ENCODE measurements at places on chromosomes 3 and 15.

GRCh38 chr3:13045904-13046568 is 27.2 kb downstream of the IQSEC1 start:
- no peak for ATAC-seq

- ATAC-seq = no peak
Observed at GRCh38 chr3:42605546-42606173, 5.2 kb downstream of the NKTR start.

GRCh38 chr3:125433091-125433534 is 58.0 kb upstream of the ZNF148 start:
- no peak for ATAC-seq

GRCh38 chr15:64981812-64982431 is 7.8 kb downstream of the SPG21 start:
- no peak for ATAC-seq

- ATAC-seq = peak; percentile 88
Observed at GRCh38 chr3:194344012-194344411, 7.1 kb downstream of the CPN2 start.

- no peak for ATAC-seq
Observed at GRCh38 chr15:22258009-22258397, 177.7 kb downstream of the OR4M2 start.

DNA sequence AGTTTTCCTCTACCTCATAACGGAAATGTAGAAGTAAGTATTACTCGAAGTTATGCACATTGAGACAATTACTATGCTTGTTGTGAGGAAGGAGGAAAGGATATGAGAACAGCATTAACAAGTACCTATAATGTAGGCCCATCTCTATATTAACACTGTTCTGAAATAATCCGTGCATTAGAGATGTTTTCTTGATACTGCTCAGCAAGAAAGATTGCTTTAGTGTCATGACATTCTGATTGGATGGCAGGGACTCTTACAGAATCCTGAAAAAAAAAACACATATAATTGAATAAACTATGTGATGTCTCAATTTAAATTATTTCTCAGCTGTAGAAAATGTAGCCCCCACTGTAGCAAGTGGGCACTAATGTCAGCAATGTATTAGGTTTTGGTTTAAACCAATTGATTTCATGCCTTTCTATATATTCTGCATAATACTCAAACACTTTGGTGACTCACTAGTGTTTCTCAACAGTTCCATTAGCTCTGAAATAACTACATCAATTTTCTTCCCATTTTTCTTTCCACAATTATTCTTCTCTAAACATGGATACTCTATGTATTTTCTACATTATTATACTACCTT is 598.3 kb upstream of the BCHE start:
- no peak for ATAC-seq

GRCh38 chr3:43023746-43024145 is 44.6 kb downstream of the GASK1A start:
- ATAC-seq = no peak

GRCh38 chr3:114194750-114195149 is 15.9 kb upstream of the DRD3 start:
- ATAC-seq = no peak

DNA sequence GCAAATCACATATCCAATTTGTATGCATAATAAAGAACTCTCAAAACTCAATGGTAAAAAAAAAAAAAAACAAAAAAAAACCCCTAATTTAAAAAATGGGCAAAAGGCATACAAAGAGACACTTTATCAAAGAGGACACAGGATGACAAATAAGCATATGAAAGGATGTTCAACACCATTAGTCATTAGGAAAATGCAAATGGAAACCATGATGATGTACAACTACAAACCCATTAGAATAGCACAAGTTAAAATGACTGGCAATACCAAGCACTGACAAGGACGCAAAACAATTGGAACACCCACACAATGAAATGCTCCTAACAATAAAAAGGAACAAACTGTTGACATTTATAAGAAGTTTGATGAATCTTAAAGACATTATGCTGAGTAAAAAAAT is 63.4 kb upstream of the ADAMTS17 start:
- ATAC-seq = no peak

DNA sequence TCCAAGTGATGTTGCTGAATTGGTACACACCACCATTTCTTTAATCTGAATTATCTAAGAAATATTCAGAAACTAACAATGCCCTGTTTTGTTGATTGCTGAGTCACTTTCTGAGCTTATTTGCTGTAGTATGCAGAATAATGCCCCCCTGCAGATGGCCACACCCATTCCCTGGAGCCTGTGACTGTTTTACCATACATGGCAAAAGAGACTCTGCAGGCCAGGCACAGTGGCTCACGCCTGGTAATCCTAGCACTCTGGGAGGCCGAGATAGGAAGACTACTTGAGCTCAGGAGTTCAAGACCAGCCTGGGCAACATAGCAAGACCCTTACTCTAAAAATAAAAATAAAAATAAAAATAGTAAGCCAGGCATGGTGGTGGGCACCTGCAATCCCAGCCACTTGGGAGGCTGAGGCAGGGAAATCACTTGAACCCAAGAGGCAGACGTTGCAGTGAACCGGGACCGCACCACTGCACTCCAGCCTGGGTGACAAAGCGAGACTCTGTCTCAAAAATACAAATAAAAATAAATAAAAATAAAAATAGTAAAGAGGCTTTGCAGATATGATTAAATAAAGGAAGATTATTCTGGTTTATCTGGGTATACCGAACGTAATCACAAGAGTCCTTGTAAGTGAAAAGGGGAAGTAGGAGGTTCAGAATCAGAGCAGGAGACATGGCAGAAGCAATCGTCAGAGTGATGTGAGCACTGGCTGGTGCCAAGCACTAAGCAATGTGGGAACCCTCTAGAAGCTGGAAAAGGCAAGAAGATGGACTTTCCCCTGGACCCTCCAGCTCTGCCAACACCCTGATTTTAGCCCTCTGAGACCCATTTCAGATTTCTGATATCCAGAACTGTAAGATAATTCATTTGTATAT is 19.0 kb downstream of the PCYT1A start:
- ATAC-seq = peak; percentile 40

GRCh38 chr15:79657722-79658121 is 225.6 kb downstream of the MINAR1 start:
- ATAC-seq = no peak

DNA sequence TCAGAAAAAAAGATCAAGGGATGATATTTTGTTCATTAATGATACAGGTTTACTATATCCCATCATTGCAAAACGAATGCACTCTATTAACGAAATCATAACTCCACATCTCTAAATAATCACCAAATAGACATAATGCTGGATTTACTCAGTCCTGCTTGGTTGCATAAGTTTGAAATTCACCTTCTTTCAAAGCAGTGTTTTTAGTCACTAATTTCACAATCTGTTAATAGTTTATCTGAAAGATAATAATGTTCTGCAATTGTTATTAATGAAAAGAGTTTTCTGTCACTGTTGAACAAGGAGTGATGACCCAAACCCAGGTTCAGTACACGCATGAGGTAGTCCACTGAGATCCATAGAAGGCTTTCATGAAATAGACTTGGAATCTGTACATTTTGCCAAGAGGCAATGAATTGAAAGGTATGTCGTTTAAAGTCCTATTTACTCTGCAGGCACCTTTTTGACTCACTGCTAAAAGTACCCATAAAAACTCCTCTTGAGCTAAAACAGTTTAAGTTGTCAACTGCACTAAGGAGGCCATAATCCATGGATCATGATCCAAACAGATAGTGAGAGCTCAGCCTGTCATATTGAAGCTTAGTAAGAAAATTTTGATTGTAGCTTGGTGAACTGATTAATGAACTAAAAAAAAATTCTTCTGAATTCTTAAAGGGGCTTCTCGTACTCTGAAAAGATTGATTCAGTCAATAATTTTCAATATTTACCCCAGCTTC is 75.6 kb upstream of the MBNL1 start:
- no peak for ATAC-seq

DNA sequence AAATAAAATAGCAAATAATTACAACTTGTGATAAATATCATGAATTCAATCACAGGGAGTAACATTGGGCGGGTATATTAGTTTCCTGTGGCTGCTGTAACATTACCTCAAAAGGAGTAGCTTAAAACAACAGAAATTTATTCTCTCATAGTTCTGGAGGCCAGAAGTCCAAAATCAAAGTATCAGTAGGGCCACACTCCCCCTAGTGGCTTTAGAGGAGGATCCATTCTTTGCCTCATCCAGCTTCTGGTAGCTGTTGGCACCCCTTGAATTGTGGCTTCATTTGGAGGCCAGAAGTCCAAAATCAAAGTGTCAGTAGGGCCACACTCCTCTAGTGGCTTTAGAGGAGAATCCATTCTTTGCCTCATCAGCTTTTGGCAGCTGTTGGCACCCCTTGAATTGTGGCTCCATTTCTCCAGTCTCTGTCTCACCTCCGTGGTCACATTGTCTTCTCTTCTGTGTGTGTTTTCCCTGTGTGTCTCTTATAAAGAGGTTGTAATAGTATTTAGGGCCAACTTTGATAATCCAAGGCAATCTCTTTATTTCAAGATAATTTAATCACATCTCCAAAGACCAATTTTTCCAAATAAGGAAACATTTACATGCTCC is 3.1 kb upstream of the CFAP20DC start:
- no peak for ATAC-seq

GRCh38 chr3:188947401-188948280 is 224.1 kb upstream of the TPRG1 start:
- ATAC-seq = peak; percentile 81

DNA sequence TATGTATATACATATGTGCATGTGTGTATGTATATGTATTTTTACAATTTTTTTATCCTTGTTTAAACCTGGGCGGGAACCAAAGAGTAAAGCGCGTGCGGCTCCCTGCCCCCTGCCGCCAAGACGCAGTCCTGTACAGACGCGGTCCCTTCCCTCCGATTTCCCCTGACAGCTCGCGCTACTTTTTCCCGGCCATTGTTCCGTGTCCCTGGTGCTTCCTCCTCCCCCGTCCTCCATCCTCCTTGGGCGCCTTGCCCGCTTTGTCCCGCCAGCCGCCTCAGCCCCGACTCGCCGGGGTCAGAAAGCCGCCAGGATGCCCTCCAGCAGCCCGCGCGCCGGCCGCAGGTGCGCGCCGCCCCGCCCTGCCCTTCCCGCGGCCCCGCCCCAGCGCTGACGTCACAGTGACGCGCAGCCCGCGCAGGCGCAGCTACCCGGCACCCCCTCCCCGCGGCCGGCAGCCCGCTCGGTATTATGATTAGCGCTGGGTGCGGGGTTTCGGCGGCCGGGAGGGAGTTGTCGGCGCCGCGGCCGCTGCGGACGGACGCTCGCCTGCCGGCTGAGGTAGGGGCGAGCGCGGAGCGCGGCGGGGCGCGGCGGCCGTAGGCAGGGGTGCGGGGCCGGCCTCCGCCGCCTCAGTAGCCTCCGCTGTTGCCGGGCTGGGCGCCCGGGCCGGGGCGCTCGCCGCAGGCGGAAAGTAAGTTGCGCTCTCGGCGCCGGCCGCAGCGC is at the start of gene SNRK:
Gene SNRK, plus strand, starts transcription at position 426 of the 726 bp plus-strand sequence. CDS start 16,664 bp downstream, outside the sequence.
- peak; percentile 79 for ATAC-seq

DNA sequence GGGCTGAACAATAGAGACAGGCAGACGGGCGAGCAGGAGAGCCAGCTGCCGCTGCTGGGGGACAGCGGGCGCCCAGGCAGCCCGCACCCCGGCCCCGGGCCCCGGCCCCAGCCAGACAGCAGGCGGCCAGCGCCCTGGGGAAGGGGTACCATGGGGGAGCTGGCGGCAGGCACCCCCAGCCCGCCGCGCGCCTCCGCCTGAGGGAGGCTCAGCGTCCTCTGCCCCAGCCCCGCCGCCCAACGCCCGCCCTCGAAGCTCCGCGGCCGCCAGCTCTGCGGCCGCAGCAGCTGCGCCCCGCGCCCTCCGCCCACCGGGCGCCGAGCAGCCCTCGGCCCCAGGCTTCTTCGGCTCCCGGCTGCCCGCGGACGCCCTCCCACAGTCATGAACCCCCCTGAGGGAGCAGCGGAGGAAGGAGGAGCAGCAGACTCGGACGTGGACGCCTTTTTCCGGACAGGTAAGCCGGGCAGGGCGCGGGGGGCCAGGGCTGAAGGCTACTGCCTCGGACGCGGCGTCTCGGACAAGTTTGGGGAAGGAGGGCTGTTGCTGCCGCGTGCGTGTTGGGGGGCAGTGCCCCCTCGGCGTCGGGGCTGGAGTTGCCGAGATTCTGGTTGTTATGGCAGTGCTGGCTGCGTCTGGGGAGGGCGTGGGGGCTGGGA is 41.6 kb upstream of the ROPN1 start:
- ATAC-seq = peak; percentile 37

GRCh38 chr3:138265745-138266144 is 63.9 kb downstream of the NME9 start:
- no peak for ATAC-seq

- ATAC-seq = no peak
Observed at GRCh38 chr15:74773329-74773728, 8.6 kb upstream of the CSK start.

GRCh38 chr3:63559884-63560283 is 92.6 kb upstream of the SNTN start:
- no peak for ATAC-seq

GRCh38 chr3:148439254-148439822 is 258.4 kb upstream of the AGTR1 start:
- no peak for ATAC-seq

DNA sequence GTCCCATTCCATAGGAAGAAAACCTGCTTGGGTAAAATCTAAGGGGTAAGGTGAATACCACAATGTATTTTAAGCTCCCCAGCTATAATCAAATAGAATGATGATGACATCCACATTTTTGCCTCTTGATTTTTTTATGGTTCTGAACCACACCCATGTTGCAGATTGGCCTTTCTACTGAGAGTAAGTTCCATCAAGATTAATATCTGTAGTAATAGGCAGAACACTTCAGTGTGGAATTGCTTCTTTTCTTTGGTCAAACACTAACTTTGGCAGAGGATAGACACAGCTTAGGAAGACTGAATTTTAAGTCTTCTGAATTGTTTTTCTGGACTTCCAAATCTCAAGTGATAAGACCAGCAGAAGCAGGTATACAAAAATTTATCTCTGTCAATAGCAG is 27.0 kb downstream of the PLS1 start:
- no peak for ATAC-seq

GRCh38 chr3:52401551-52401950 is 43.4 kb downstream of the SEMA3G start:
- ATAC-seq = no peak

GRCh38 chr3:157816896-157817295 is 289.3 kb downstream of the SHOX2 start:
- ATAC-seq = peak; percentile 31

- no peak for ATAC-seq
Observed at GRCh38 chr15:58631319-58631718, 118.2 kb downstream of the ADAM10 start.

Measured in SK-N-SH treated with all-trans-retinoic acid at 6 μM for 48 hours (cell line).